Stimulated activated CD4-positive, alpha-beta T cell treated with anti-CD3 and anti-CD28 coated beads, Interleukin-1b, Interleukin-23, amount 100 ng/mL, for 4 hours (primary cell): ENCODE measurements at places on chromosomes 7 and 10.

- DNase-seq = no peak
Observed at GRCh38 chr10:71985542-71986250, 21.5 kb downstream of the CHST3 start.

GRCh38 chr7:120320218-120320961, 47.4 kb downstream of the KCND2 start:
- no peak for DNase-seq

- no peak for DNase-seq
Observed at GRCh38 chr10:107443813-107444212, 279.3 kb upstream of the SORCS1 start.

- no peak for DNase-seq
Observed at GRCh38 chr7:14073988-14074387, 84.5 kb upstream of the ETV1 start.

GRCh38 chr7:99631295-99632109, 14.8 kb downstream of the ZSCAN25 start:
- DNase-seq = no peak

DNA sequence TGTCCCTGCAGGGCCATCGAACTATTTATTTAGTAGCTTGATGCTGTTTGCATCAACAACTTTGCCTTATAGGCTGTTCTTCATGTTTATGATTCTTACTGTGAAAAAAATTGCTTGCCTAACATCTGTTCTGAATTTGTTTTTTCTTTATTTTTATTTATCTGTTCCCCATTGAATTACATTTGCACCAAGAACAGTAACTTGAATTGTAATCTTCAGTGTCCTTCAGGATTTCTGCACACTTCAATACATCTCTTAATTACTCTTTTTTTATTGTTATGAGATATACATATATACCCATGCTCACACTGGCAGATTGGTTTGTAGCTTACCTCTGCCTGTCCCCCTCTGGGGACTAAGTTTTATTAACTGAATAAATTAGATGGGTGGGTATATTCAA, 64.4 kb downstream of the TBXAS1 start:
- no peak for DNase-seq

DNA sequence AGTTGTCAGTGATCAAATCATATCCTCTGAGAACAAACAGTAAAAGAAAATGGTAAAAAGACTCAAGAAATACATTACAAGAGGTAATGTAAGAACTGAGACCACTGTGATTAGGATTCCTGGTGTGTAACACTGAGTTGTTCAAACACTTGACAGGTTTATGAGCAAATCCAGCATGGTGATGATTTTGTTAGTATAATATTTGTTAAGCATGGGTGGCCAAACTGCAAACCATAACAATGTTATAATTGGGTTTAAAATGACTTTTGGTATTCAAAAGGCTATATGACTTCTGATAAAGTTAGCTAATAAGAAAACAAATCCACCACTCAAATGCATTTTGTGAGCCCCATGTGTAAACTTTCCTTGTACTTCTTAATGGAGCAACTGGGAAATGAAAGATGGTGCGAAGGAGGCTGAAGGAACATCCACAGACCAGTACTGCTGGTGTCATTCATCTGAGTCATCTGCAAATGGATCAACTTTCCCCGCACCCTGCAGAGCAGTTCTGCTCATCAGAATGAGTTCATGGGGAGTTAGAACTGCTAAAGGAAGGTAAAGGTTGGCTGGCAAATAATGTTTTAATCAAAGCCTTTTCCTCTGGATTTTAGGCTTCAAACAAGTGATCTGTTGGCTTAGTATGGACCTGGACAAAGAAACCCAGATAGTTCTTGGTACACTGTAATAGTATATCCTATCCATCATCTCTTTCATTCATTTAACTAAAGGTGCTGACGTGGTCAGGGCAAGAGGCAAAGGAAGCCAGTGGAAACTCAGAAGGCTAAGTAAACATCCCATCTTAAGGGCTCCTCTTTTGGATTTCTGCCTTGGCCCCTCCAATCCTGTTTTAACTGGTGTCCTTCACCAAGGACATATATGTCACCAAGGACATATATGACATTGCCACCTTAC, 45.0 kb downstream of the AFAP1L2 start:
- DNase-seq = no peak

- DNase-seq = no peak
Observed at GRCh38 chr7:21198921-21199320, 229.0 kb upstream of the SP4 start.

- no peak for DNase-seq
Observed at GRCh38 chr7:31432836-31433340, 81.0 kb upstream of the ITPRID1 start.

GRCh38 chr10:122500194-122500593, 38.8 kb downstream of the HTRA1 start:
- DNase-seq = no peak

DNA sequence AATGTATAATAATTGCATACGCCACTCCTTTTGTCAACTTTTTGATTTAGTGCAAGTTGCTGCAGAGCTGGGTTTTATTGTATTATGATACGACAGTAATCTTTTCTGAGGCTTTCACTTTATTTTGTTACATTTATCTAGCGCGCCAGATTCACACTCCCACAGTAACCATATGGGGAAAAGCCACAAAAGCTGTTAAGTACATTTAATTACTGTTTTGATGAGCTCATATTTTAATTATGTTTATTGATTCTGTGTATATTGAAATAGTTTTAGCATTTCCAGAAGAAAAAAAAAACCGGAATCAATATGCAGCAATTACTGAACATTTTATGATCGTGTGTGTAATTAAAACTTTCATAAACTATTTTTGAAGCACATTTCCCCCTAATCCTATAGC, 118.5 kb downstream of the RAB11FIP2 start:
- no peak for DNase-seq

- DNase-seq = no peak
Observed at GRCh38 chr10:62433901-62434300, 59.7 kb downstream of the ZNF365 start.

- DNase-seq = no peak
Observed at GRCh38 chr10:97049670-97050069, 136.1 kb downstream of the SLIT1 start.

GRCh38 chr7:139737221-139738100, 40.3 kb downstream of the HIPK2 start:
- no peak for DNase-seq

- no peak for DNase-seq
Observed at GRCh38 chr10:129768437-129769355, 195.4 kb downstream of the EBF3 start.

- no peak for DNase-seq
Observed at GRCh38 chr7:123635551-123636359, 19.9 kb upstream of the LMOD2 start.

GRCh38 chr10:59991661-59992060, 85.3 kb upstream of the CCDC6 start:
- no peak for DNase-seq

DNA sequence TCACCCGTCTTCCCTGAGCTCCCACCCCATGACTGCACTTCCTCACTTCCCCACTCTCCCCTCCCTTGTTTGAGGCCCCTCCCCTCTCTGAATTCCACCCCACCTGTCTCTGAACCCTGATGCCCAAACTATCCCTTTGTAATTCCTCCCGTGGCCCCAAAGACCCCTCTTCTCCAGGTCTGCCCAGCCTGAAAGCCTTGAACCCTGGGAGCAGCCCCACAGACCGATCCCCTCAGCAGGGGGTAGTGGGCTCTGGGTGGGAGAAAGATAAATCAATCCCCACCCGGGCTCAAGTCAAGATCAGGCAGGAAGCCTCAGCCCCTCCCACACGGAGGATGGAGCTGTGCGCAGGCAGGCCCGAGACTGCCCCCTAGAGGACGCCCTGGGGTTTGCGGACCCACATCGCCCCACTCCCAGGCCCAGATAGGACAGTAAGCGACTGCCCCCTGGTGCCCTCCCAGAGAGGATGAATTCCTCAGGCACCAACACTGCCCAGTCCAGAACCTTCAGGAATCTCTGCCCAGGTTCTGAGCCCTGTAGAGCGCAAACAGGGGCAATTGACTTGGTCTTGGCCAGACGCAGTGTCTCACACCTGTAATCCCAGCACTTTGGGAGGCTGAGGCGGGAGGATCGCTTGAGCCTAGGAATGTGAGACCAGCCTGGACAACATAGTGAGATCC, 11.7 kb downstream of the HSPB1 start:
- peak; percentile 97 for DNase-seq

DNA sequence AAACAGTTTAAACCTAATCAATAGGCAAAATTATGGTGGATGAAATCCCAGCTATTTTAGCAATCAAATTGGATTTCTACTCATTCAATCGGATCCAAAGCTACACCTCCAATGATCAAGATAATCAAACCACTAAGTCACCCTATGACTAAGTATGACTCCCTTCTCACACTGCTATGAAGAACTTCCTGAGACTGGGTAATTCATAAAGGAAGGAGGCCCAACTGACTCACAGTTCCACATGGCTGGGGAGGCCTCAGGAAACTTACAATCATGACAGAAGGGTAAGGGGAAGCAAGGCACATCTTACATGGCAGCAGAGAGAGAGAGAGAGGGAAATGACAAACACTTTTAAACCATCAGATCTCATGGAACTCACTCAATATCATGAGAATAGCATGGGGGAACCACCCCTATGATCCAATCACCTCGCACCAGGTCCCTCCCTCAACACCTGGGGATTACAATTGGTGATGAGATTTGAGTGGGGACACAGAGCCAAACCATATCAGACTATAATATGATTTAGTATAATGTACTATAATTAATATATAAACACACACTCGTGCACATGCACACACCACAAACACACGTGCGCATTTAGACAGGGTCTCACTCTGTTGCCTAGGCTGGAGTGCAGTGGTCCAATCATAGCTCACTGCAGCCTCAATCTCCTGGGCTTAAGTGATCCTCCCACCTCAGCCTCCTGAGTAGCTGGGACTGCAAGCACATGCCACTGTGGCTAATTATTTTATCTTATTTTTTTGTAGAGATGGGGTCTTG, 213.6 kb upstream of the FOXK1 start:
- no peak for DNase-seq

DNA sequence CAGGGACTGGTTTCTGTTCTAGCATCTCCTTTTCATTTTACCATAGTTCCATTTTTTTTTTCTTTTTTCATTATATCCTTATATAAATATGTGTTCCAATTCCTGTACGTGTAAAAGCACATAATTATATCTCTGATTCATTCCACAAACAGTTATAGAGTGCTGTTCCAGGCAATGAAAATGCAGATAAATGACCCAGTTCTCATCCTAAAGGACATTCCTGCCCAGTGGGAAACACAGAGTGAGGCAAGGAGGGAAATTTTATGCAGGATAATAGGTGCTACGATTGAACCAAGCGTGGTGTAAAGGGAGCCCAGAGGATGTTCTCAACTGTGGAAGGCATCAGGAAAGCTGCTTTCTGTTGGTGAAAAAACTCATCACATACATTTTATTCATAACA, 408.1 kb downstream of the GATA3 start:
- no peak for DNase-seq

DNA sequence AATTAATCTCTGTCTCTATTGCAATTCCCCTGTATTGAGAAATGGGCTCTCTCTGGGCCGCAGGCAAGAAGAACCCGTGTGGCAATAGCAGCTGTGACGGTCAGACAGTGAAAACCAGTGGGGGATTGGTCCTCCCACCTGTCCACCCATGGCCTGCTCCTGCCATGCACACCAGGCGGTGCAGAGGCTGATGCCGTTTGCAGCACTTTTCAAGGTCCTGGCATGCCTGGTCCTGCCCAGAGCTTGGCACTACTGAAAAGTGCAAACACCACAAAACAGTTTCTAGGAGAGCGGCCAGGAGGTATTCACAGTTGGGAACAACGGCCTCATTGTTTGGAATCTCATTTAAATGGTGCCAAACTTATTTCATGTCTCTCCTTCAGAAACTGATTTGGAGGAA, 41.5 kb downstream of the PSPH start:
- DNase-seq = no peak

GRCh38 chr7:22320416-22320815, 36.5 kb downstream of the RAPGEF5 start:
- no peak for DNase-seq

- DNase-seq = no peak
Observed at GRCh38 chr10:35043796-35044344, 46.3 kb downstream of the CUL2 start.

GRCh38 chr10:14562218-14563075, 212.2 kb downstream of the FAM107B start:
- DNase-seq = no peak

GRCh38 chr10:53667063-53667462, 894.5 kb upstream of the MBL2 start:
- no peak for DNase-seq

DNA sequence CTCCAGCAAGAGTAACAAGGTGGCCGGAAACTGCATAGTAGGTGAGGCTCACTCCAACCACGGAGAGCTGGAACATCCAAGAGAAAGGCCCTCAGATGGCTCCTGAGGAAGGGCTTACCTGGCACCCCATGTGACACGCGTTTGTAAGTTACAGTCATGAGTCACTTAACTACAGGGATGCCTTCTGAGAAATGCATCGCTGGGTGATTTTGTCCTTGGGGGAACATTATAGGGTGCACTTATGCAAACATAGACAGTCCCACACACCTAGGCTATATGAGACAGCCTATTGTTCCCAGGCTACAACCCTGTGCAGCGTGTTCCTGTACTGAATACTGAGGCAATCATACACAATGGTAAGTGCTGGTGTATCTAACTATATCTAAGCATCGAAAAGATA, 139.9 kb downstream of the PKD1L1 start:
- DNase-seq = no peak

GRCh38 chr10:133381036-133381435, 2.0 kb downstream of the PAOX start:
- no peak for DNase-seq
